Stimulated activated CD8-positive, alpha-beta memory T cell treated with anti-CD3 and anti-CD28 coated beads, Interleukin-12 subunit alpha, Interleukin-12 subunit beta, amount 100 ng/mL, for 1 hour (primary cell): ENCODE measurements at places on chromosomes 4 and X.

- no peak for DNase-seq
These were observed 46.9 kb downstream of the CCDC158 start for GRCh38 chr4:76373919-76374552.

DNA sequence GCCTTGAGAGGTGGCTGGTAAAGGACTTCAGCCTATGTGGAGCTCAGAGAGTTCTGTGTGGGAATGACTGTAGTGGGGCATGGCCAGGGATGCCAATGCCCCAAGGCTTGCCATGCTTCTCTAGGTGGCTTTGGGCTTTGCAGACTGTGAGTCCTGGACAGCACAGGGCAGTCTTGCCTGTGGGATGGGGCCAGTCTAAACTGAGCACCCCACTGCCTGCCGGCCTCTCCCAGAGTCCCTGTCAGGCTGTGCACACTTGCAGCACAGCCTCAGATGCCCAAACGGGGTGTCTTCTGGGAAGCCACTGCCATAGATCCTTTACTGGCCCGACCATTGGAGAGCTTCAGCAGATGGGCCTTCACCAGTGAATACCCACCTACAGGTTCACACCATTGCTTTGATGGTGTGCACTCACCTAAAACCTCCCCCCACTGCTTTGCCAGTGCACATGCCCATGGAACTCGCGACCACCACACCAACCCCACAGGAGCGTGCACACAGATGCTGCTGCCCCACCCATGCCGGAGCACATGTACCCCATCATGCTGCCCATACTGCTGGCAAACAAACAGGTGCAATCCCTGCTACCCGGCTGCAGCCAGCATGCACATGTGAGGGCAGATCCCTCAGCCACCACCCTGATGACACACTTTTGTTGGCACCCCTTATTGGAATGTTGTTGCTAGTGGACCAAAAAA, 97.3 kb upstream of the CNKSR2 start:
- DNase-seq: no peak

DNA sequence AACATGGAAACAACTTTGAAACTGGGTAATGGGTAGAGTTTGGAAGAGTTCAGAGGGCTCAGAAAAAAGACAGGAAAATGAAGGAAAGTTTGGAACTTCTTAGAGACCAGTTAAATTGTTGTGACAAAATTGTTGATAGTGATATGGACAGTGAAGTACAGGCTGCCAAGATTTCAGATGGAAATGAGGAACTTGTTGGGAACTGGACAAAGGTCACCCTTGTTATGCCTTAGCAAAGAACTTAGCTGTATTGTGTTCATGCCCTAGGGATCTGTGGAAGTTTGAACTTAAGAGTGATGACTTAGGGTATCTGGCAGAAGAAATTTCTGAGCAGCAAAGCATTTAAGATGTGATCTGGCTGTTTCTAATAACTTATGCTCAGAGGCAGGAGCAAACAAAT, 5.1 kb upstream of the ARL13A start:
- DNase-seq: no peak

DNA sequence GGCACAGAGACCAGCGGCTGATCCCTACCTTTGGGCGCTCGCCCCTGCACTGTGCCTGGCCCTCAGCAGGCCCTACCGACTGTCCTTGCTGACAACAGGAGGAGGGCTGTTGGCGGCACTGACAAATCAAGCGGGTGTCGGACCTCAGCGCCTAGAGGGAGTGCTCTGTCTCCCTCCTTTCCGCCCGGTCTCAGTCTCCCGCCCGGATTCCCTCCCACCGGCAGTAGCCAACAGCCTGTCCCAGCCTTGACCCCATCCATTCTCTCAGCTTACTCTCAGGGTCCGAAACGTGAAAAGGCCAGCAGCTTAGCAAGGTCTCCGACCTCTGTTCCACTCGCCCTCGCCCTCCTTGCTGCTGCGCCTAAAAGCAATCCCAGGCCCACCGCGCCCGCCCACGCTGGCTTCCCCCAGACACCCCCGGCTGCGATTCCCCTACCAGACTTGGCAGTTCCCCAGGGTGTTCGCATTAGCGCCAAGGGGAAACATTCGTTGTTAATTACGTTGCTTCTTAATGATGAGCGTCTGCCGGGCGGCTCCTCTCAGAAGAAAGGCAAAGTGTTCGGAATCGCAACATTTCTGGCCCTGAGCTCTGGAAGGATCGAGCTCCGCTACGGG, 96.2 kb downstream of the SOWAHB start:
- DNase-seq: no peak

GRCh38 chr4:145183023-145183422, 2.6 kb upstream of the OTUD4 start:
- no peak for DNase-seq
